ENCODE measurements at places on chromosomes 3 and 15.

DNA sequence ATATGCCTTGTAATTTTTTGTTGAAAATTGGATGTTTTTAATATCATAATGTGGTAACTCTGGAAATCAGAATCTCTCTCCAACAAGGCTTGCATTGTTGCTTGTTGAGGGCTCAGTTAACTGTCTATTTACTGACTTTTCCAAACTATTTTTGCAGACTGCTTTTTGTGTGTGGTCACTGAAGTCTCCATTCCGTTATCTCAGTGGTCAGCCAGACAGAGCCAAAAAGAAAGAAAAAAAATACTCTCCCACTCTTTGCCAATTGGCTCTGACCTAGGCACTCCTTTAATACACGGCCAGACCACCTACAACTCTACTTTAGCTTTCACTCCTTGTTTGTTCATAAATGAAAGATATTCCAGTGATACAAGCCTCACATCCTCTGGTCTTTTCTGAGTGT is 52.5 kb downstream of the IFT80 start:
- DNase-seq, result no peak

GRCh38 chr15:40511093-40511471 is 40.3 kb downstream of the CHST14 start:
- DNase-seq, result no peak

DNA sequence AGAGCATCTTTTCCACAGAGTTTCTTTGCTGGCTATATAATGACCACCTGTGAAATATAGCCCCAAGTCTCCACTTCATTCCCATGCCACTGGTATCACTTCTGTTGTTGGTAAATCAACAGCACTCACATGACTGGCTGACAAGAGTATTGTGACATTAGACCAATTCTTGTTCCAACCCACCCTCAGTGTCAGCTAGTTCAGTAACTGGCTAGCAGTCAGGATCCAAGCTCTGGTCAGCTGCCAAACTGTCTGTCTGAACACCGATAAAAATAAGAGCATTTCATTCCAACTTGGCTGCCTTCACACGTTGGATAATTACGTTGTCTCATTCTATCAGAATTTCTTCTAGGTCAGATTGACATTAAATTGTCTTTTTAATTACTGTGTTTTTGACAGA is 166.5 kb downstream of the USP13 start:
- DNase-seq, result no peak

GRCh38 chr3:24062916-24063315 is 117.8 kb downstream of the NR1D2 start:
- DNase-seq, result no peak

DNA sequence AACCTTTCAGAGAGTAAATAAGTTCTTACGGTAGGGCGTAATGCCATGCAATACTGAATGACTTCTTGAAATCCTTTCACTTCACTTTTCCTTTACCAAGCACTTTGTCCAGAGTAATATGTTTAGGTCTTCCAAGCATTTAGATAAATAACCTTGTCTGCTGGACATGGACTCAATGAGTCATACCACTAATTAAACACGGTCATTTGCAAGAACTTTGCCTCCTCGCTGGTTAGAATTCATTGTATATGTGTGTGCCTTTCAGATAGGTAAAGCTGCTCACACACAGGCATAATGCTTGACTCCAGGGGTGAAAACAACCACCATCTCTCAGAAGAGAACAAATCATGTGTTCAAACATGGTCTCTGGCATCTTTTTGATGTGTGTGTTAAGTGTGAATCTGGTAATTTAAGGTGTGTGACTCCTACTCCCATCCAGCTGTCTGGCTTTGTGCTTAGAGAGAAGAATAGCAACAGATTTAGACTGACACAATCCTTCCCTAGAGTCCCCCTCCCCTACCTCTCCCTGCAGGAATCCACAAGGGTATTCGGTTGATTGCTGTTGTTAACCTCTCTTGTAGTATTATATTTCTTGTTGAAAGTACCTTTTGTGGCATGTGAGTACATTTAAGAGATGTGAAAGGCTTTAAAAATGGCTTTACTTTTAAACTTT is 419.0 kb downstream of the CNTN4 start:
- DNase-seq, result no peak

DNA sequence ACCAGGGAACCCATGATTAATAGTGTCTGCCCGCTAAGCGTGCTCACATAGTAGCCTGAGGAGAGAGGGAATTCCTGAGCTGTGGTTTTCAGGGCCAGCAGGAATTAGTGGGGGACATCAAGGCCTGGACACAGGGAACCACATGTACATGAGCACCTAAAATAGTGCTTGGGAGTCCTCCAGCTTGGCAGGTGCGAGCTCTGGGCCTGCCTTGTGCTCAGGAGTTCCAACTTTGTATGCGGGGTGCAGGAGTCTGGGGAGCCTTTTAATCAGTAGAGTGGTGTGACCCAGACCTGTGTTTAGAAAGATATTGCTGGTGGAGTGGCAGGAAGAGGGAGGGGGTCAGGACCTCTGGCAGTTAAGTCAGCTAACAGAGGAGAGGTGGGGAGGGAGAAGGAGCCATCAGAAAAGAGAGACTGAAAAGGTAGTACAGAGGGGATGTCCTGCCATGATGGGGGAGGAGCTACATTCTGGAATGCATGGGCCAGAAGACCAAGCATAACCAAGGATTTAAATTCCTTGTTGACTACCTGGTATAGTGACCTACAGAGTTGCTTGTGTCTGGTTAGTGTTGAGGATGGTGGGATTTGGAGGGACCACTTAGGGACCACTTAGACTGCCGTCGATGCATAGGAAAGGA is 1.9 kb downstream of the DAG1 start:
- no peak for DNase-seq

GRCh38 chr15:77081971-77082370 is 11.1 kb upstream of the TSPAN3 start:
- DNase-seq, result no peak

DNA sequence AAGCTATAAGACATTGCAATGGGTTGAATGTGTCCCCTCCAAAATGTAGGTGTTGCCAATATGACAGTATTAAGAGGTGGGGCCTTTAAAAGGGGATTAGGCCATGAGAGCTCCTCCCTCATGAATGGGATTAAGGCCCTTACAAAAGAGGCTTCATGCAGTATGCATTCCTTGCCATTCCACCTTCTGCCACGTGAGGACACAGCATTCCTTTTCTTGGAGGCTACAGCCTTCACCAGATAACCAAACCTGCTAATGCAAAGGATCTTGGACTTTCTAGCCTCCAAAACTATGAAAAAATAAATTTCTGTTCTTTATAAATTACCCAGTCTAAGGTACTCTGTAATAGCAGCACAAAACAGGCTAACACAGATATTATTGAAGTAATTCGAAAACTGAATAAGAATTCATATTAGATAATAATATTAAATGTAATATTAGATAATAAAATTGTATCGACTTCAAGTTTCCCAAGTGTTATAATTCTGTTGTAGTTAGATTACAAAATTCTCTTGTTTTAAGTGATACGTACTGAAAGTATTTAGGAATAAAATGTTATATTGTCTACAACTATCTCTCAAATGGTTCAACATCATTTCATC is 29.4 kb upstream of the ATP8B4 start:
- peak; percentile 37 for DNase-seq

- no peak for DNase-seq
Measured at GRCh38 chr3:66165660-66166059, 55.1 kb upstream of the SLC25A26 start.

- DNase-seq, result no peak
Measured at GRCh38 chr3:161798016-161798415, 301.4 kb downstream of the OTOL1 start.

DNA sequence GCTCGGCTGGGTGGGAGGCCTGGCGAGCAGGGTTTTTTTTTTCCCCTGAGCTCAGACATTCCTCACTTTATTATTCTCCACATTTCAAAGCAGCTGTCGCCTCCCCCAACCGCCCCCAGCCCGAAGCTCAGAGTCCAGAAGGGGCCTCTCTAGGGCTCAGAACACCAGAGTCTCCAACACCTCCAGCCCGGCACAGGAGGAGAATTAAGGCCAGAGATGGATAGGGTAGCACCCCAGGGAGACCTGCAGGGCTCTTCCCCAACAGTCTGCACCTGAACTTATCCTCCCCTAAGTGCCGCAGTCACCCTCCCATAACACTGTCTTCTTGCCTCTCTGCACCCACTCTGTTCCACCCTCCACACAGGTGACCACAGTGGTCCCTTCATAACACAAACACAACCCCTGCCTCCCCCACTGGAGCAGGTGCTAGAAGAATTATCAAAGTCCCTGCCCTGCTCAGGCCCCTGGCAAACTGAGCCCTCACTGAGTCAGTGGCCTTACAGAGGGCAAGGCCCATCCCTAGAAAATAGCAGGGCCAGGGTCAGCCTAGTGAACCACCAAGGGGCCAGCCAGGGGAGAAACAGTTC is 14.1 kb downstream of the MYL3 start:
- DNase-seq, result no peak

GRCh38 chr15:94265982-94266381 is 34.6 kb downstream of the MCTP2 start:
- DNase-seq, result no peak

- DNase-seq, result no peak
Measured at GRCh38 chr3:54079314-54079713, 43.0 kb upstream of the CACNA2D3 start.

- DNase-seq, result no peak
Measured at GRCh38 chr15:54159012-54159411, 180.8 kb downstream of the UNC13C start.

GRCh38 chr3:29310865-29311264 is 30.0 kb downstream of the RBMS3 start:
- no peak for DNase-seq

- DNase-seq, result no peak
Measured at GRCh38 chr15:68691705-68692104, 112.9 kb downstream of the CORO2B start.

GRCh38 chr3:13764161-13764560 is 115.7 kb downstream of the WNT7A start:
- no peak for DNase-seq

- no peak for DNase-seq
Measured at GRCh38 chr3:184765730-184766074, 46.3 kb upstream of the VPS8 start.

DNA sequence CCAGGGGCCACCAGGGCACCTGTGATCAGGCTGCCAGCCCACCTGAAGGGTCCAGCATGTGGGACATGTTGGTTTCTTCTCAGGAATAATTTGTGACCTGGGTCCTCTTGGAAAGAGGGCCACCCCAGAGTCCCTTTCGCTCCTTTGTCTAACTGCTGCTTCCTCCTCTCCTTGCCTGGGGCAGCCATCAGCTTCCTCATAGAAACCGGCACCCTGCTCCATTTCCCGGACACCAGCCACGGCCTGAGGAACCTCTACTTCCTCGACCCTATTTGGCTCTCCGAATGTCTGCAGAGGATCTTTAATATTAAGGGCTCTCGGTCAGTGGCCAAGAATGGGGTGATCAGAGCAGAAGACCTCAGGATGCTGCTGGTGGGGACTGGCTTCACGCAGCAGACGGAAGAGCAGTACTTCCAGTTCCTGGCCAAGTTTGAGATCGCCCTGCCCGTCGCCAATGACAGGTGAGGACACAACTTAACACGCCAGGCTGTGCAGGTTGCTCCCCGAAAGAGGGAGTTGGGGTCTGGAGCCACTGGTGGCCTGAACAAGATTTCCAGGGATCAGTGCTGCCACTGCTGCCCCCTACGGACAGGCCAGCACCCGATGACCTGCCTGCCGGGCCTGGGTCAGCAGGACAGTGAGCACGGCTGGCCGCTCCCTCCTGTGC is 109.7 kb downstream of the LRRK1 start:
- no peak for DNase-seq

DNA sequence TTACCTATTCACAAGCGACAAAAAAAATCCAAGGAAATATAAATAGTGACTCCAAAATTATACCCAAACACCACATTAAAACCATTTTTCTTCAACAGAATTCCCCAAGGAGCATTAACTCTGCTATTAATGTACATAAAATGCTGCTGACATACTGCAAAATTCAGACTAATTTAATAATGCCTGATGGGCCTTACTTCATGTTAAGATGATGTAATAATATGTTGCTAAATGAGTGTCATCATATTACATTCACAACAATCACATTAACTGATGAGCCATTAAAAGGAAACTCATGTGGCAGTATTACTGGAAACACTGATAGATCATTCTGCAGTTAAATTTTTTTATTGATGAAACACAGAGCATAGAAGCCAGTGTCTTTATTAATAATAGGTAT is 204.9 kb upstream of the CGNL1 start:
- no peak for DNase-seq

DNA sequence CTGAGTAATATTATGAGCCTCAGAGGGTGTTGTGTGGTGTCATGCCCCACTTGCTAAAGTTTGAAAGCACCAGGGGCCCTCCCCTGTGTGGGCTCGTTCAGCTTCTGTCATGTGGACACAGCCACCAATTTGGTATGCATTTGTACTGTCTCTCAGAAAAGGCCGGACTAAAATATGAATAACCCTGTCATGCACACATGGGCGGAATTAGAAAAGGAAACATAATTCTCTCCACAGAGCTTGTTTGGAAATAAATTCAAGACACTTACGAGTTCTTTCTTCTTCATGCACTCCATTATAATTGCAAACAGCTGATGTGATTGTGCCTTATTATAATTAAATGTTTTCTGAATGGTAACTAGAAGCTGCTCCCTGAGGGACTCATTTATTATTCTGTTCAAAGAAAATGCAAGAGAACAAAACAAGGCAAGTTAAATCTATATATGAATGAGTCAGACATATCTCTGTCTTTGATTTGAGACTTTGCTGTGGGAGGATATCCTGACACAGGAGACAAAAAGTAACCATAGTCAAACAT is 39.1 kb downstream of the TRPM1 start:
- DNase-seq, result no peak

GRCh38 chr15:78739996-78740903 is 71.0 kb downstream of the ADAMTS7 start:
- DNase-seq, result no peak

- no peak for DNase-seq
Measured at GRCh38 chr15:57553526-57553925, 38.2 kb upstream of the MYZAP start.

GRCh38 chr3:56180433-56180832 is 287.8 kb downstream of the ERC2 start:
- DNase-seq, result no peak

DNA sequence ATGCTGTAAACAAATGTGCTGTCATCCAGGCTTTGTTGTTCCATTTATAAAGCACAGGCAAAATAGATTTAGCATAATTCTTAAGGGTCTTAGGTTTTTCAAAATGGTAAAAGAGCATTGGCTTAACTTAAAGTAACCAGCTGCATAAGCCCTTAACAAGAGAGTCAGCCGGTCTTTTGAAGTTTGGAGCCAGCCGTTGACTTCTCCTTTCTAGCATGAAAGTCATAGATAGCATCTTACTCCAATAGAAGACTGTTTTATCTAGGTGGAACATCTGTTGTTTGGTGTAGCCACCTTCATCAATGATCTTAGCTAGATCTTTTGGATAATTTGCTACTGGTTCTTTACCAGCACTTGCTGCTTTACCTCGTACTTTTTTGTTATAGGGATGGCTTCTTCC is 297.5 kb upstream of the DCBLD2 start:
- no peak for DNase-seq

DNA sequence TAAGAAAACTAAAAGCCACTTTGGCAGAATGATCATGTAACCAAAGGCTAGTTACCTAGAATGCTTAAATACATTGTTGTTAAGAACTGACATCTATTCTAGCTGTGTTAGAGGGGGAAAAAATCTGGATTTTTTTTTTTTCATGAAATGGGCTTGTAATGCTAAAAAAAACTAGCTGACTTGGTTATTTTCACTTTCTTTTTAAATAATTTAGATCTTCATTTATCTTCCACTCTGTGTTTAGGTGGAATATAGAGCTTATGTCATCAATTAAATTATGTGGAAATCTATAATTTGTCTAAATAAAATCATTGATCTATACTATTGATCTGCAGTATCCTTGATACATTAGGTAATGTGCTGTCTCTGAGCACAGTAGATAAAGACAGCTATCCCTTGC is 217.4 kb downstream of the TCF12 start:
- DNase-seq, result no peak
